NCI-H1436 treated with DMSO at 0.1 percent for 48 hours (cell line): ENCODE measurements at places on chromosomes 6 and 20.

GRCh38 chr6:38039502-38039901, 220.0 kb downstream of the ZFAND3 start:
- DNase-seq: no peak

- peak; percentile 10 for DNase-seq
Observed at GRCh38 chr20:50536333-50536732, 26.1 kb downstream of the PTPN1 start.

DNA sequence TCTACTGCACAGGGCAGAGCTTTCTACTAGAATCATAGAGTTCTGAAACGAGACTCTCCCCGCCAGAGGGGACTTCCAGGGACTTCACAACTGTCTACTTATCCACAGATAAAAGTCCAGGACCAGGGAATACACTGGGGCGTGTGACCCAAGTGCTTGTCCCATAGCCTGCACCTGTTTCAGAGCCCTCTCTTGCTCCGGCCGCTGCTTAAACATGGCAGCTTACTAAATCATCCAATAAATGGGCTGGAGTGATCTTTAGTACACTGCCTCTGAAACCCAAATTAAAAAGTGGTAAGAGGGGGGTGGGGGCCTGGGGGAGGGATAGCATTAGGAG, 8.9 kb upstream of the RAB44 start:
- no peak for DNase-seq

DNA sequence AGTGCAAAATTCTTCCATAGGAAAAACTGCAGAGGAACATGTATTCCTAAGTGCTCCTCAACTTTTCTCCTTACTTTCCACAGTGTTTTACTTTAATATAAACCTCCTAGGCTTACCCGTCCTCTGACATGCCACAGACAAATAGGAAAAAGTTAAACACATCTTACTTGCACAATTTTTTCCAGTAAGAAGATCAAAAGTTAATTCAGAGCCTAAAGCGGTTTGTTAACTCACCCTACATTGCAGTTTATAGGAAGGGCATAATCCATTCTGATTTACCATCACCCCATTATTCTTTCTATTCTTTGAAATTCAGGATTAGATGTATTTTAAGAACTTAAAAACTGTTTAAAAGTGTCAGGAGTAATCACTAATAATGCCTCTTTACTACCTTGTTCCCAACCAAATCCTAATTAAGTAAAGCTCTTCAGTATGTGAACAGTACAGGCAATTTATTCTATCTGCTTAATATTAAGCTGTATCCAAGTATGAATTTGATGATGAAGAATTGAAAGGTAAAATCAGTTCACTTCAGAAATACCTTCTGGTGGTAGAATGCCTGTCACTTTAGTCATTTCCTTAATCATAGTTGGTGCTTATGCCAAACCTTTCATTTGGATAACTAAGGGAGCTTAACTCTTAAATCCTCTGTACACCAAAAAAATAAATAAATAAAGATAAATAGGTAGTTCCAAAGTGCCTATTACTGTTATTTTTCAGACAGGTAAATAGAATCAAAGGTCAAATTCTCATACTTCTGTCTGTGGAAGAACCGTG, 292.0 kb downstream of the ALDH8A1 start:
- DNase-seq: no peak

- DNase-seq: no peak
Observed at GRCh38 chr6:22838345-22838744, 269.0 kb downstream of the HDGFL1 start.

- DNase-seq: no peak
Observed at GRCh38 chr6:95503568-95503967, 73.8 kb upstream of the MANEA start.

DNA sequence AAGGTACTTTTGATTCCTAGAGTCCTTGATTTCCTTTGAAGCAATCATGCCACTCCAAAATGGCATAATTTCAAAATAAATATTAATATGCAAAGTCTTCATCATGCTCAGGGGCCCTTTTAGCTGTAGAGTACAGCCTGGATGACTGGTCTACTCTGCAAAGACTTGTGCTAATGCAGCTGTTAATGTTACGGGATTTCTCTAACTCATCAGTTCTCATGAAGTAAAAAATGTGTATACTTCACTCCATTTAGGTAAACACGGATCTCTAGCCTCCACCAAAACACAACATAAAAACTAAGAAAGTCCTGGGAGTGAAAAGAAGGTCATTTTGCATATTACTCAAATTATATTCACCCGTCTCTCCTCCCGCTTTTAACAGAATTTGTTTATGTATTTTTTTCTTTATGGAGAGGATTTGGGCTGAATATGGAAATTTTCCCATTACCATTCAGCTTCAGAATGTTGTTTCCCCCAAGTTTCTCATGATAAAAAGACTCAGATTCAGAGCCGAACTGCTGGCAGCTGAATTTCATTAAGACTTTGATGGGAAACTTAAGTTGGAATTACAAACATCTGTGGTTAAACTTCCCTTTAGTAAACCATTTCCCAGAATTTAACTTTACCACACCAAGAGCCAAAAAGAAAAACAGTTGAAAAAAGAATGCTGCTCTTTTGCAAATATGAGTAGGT, 8.7 kb downstream of the LAMA4 start:
- DNase-seq: no peak

DNA sequence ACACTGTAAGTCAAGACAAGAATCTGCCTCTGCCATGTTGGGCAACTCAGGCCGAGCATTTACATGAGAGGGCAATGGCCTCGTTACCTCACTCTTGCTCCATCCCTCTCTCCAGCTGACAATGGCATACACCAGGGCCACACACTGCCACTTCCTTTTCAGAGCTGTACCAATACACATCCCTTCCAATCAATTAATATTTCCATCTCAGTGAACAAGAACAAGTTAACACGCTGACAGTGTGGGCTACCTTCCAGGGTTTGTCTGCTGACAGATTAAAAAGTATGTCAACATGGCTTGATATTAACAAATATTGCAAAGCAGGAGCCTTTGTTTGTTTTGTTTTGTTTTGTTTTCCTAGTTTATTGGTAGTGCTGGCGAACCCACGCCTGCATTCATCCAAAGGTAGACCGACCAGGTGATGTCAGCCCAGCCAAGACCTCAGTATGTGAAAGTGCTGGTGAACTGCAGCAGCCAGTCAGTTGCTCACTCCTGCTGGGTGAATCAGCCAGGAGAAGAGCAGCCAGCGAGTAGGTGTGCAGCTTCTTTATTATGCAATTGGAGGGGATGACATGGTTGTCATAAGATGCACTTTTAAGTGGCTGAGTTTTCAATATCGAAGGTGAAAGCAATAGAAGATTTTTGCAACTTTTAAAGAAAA, 487.3 kb upstream of the JARID2 start:
- DNase-seq: no peak

DNA sequence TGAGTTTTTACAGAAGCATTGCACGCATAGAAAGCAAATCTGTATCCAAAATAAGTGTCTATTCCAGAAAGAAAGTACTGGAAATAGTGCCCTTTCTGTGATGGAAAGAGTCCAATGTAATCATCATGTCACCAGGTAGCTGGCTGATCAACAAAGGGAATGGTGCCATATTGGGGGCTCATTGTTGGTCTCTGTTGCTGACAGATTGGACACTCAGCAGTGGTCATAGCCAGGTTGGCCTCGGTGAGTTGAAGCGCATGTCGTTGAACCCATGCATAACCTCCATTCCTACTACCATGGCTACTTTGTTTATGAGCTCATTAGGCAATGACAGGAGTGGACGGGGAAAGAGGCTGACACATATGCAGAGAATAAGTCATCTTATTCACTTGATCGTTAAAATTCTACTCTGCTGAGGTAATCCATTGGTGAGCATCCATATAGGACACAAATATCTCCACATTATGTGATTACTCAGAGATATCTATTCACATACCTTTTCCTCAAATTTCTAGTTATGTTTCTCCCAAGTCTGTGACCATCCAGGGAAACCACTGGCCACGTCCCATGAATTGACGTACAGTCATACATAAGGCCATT, 560.5 kb downstream of the HAO1 start:
- no peak for DNase-seq

- no peak for DNase-seq
Observed at GRCh38 chr20:57371363-57371762, 19.8 kb upstream of the RBM38 start.

- DNase-seq: no peak
Observed at GRCh38 chr20:63116412-63117106, 99.4 kb downstream of the YTHDF1 start.

DNA sequence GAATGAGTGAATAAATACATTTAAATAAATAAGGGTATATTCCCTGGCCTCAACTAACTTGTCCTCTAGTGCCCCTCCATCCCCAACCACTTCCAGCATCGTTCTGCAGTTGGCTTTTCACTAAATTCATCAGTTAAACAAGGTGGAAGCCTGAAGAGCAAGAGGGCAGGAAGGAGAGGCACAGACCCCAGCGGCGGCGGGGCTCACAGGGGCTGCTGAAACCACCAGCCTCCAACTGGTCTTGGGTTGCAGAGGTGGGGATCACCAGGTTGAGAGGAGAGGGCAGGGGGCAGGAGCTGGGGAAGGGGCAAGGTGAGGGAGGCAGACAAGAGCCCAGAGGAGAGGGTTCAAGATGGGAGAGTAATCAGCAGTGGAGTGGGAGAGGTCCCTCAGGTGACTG, 27.1 kb downstream of the KCNK5 start:
- no peak for DNase-seq

DNA sequence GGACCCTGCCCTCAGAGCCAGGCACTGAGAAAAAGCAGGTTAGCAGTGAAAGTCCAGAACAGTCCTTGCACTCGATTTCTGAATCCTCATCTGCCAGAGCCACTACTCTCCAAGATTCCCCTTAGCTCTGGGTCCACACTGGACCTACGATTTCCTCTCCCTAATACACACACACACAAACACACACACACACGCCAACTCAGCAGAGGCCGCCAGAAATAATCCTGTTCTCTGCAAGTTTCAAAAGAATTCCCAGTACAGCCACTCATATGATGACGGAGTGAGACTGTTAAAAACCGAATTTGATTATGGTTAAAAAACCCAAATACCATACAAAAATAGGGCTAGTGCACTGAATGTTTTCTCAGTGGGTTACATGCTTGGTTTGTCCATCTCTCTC, 90.8 kb downstream of the GMPR start:
- DNase-seq: no peak

DNA sequence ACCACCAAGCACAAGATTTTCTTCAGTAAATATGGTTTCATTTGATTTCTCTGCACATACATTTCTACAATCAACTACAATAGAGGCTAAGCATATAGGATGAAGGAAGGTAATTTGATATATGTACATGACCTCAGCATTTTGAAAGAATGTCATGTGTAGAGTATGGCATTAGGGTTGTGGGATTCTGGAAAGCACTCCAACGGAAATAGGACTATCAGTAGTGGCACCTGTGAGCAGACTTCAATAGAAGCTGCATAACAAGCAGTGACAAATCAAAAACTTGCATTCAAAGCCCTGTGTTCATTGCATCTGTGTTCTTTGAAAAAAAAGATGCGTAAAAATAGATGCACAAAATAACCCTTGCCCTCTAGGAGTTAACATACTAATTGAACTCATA, 57.5 kb upstream of the EYA4 start:
- no peak for DNase-seq

DNA sequence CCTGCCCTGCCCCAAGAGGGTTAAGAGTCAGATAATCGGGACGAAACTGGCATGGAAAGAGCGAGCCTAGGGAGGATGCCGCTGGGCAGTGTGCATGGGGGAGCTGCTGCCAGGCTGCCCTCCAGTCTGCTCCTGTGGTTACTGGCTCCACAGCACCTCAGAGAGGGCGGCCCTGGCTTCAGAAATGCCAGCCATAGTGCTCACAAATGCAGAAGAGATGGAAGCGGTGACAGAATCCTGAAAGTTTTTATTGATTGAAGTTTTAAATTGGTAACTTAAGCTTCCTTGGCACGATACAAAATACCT, 57.9 kb downstream of the VAPB start:
- DNase-seq: no peak

DNA sequence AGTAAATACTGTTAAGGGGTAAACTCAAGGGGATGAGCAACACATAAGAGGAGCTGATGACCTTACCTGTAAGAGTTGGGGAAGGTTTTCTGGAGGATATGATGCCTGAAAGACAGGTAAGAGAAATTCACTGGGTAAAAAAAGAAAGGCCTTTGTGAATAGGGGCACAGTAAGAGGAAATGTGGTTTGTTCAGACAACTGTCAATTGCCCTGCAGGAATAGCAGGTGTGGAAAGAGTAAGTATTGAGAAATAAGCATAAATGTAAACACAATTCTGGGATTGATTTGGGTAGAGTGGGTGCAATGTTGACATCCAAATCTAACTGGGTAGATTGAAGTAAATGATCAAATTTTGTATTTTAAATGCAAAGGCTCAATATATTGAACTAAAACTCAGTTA, 670.0 kb downstream of the DHX35 start:
- no peak for DNase-seq

- DNase-seq: no peak
Observed at GRCh38 chr6:140540743-140541142, 1166.3 kb upstream of the CITED2 start.

DNA sequence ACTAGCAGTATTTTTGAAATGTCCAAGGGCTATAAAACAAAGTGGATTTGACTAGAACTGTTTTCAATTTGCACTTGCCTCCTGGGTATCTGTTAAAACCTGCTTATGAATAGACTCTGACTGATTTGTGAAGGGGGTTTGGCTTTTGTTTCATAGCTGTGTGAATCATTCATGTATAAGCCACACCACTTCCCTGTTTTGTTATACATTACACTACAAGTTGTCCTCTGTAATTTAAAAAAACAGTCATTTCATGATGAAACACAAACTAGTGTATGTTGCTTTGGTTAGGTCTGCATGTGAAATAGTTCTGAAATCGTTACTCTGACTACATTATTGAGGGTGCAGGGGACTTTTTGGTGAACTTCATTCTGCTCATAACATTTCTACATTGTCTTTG, 121.7 kb downstream of the NKAIN2 start:
- no peak for DNase-seq

- DNase-seq: no peak
Observed at GRCh38 chr20:64216036-64216435, 39.5 kb upstream of the PCMTD2 start.

GRCh38 chr20:24768201-24768636, 180.8 kb upstream of the CST7 start:
- DNase-seq: no peak

DNA sequence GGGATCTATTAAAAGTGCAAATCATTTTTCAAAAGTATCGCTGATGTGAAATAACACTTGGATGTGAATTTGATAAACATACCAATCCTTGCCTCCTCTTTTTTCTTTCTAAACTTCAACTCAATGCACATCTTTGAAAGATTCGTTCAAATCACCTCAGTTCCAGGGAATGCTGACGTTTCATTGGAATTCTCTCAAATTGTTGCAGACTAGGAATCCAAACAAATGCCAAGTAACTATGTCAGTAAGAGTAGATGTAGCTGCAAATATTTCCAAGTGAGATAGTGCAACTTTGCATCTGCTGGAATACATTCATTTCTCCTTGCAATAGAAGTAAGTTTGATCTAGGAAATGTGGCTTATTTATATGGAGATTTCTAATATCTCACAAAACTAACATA, 220.7 kb downstream of the FUT9 start:
- no peak for DNase-seq

- no peak for DNase-seq
Observed at GRCh38 chr6:90350689-90351554, 54.3 kb upstream of the BACH2 start.

- DNase-seq: no peak
Observed at GRCh38 chr6:144127097-144127496, 23.2 kb upstream of the STX11 start.
